T-helper 2 cell (primary cell): ENCODE measurements at places on chromosomes 1 and 21.

DNA sequence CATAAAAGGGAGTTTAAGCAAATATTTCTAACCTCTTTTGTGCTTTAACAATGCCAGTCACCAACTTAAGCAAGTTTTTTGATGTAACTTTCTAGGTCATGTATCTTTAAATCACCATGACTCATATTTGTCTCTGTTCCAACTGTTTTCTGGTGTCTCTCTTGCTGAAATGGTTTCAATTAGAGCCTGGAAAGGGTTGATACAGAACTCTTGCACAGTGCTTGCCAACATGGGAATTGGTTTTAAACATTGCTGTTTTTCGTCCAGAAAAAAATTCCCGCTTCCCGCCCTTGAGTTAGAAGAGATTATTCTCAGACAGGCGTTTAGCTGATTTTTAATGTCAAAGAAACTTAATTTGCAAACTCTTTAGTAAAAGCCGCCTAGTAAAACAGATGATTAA is 46.4 kb upstream of the SLC22A15 start:
- no peak for DNase-seq

GRCh38 chr1:199746666-199747384 is 280.7 kb upstream of the NR5A2 start:
- DNase-seq: no peak

GRCh38 chr1:165129568-165130164 is 226.8 kb downstream of the LMX1A start:
- DNase-seq: no peak

GRCh38 chr1:209723756-209724693 is 19.4 kb downstream of the HSD11B1 start:
- no peak for DNase-seq

GRCh38 chr1:12583484-12583883 is 34.5 kb downstream of the DHRS3 start:
- DNase-seq: no peak

DNA sequence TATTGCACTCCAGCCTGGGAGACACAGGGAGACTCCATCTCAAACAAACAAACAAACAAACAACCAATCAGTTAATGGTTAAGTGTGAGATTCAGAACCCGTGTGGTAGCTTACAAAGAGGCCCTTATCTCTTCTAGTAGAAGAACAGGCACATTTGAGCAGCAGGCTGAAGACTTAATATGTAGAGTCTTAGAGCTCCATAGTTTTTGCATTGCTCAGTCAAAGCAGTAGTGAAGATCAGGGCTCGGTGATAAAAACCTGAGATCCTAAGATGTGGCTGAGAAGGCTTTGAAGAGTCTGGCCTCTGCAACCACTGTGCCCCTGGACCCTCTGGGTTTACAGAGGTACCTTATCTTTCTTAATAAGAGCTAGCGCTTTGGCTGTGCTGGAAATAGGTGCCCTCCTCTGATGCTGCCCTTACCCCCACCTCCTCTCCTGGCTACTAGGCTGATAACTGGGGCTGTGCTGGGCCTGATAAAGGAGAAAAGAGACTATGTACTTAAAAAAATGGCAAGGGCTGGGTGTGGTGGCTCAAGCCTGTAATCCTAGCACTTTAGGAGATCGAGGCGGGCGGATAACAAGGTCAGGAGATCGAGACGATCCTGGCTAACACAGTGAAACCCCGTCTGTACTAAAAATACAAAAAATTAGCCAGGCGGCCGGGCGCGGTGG is 10.5 kb upstream of the UCK2 start:
- no peak for DNase-seq
